CD8-positive, alpha-beta memory T cell (primary cell): ENCODE measurements at places on chromosomes 11 and 22. TPM values are rescaled to one million over a fixed set of nuclear protein-coding genes. Genes with fewer than 3 reads are reported as not detected.

OR10D3 gene
- total RNA-seq, result not detected

ZNF280B gene
- total RNA-seq, result 3.2 TPM

OR8G1 gene
- not detected for total RNA-seq

PGA4 gene
- total RNA-seq, result not detected

C22orf31 gene
- total RNA-seq, result not detected

CLDN5 gene
- not detected for total RNA-seq

RIMBP3B gene
- total RNA-seq, result 0.39 TPM

MRGPRE gene
- not detected for total RNA-seq

CCDC134 gene
- total RNA-seq, result 17.9 TPM

GAB4 gene
- not detected for total RNA-seq

STK33 gene
- total RNA-seq, result 2.5 TPM

BTBD18 gene
- total RNA-seq, result not detected

KCNQ1OT1 gene
- 0.20 TPM for total RNA-seq

DNAJB7 gene
- not detected for total RNA-seq

SART1 gene
- 70.2 TPM for total RNA-seq

SREBF2 gene
- 87.1 TPM for total RNA-seq

NCR3LG1 gene
- total RNA-seq, result 6.0 TPM

OR9I1 gene
- total RNA-seq, result not detected

DDI1 gene
- not detected for total RNA-seq
